ENCODE measurements at places on chromosomes 13 and 19.

- DNase-seq: peak; percentile 48
These were observed 152.2 kb downstream of the DCT start for GRCh38 chr13:94327318-94327717.

GRCh38 chr13:102460806-102461205 lies 59.0 kb upstream of the FGF14 start:
- DNase-seq: no peak

- no peak for DNase-seq
These were observed 791 bp downstream of the TMED1 start for GRCh38 chr19:10835089-10835753.

DNA sequence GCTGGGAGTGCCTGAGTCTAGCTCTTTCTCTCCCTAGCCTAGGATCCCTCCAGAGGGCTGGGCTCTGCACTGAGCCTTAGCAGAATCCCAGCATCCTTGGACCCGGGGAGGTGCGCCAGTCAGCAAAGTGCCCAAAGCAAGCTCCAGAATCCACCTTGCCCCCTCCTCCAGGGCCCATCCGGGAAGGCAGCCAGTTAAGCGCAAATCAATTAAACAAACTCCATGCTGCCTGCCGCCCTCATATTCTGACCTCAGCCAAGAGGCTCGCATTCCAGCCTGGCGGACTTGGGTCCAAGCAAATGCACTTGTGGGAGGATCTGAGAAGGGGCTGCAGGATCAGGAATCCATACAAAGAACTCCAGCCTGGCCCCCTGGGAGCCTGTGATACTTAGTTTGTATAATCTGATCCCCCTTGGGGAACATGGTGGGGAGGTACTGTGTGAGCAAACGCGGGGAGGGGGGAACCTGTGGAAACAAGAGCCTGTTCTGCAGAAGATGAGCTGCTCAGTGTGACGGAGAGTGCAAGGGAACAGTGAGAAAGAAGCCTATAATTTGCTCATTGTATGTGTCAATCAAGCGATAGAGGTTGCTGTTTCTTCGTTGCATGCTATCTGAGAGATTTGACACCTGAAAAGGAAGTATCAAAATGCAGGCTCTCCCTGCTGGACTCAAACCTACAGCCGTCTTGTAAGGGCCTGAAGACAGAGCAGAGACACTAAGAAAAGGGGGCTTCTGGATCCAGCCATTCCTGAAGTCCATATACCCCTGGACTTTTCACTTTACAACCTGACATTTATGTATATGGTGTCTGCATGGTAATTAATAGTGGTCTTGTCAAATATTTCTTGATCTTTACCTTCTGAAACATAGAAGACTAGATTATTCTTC lies 29.4 kb downstream of the ZNRF4 start:
- DNase-seq: no peak

DNA sequence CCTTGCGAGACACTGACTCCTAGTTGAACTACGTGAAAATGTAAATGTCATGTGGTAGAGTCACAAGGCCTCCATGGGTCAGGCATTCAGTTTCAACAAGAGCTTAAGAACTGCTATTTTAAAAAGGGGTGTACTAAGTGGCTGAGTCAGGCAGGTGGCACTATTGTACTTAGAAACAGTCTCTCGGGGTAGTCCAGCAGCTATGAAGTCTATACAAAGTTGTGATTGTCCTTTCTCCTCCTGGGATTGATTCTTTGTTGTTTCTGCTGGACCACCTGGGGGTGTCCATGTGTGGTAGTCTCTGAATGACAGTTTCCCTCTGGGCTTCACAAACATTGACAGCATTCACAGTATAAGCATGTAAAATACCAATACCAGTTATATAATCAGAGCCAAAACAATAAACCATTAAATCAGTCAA lies 33.0 kb downstream of the UGGT2 start:
- no peak for DNase-seq

DNA sequence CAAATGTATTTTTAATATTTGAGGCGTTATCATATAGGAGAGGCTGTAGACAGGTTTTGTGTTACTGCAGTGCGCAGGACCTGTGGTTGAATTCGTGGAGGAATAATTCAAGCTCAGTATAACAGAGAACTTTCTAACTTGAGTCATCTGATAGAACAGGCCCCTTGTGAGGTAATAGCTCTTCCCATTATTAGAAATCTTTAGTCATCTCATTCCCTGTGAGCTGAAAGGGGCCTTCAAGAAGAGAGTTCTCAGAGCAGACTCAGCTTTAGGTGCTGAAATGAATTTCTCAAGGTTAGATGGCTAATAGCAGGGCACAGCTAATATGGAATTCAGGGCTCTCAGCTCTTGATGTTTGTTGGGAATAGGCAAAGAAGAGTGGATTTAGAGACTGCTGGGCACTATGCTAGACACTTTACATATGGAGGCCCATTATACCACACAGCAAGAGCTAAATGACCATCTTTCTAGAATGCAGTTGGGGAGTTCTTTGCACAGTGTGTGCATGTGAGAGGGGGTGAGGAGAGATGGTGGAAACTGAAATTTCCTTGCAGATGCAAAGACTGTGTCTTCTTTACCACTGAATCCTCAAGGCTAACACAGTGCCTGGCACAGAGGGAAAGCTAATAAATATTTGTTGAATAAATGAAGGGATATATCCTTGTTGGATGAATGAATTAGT lies 89.5 kb downstream of the DGKH start:
- DNase-seq: no peak

DNA sequence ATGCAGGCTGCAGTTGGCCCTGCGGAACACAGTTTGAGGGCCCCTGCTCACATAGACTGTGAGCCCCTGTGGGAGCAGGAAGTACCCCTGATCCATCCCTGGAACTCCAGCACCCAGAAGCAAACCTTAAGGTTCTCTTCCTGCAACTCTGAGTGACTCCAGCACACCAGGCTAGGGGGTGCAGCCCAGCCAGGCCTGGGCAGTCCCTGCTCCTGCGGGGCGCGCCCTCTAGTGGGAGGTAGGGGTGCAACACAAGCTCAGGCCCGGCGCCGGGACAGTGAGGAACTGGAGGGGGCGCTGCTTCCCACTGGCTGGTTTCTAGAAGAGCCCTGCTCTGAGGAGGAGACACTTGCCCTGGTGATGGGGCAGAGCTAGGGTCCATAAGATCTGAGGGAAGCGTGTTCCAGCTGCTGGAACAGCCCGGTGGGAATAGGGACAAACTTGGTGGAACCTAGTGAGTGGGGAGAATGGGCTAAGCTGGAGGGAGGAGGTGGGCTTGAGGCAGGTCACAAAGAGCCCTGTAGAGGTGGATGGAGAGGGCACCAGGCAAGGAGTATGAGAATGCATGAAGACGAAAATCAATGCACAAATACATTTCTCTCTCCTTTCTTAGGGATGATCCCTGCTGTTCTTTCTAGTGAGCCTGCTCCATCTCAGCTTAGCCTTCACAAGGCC lies 5.0 kb downstream of the ZSCAN5A start:
- DNase-seq: peak; percentile 55

DNA sequence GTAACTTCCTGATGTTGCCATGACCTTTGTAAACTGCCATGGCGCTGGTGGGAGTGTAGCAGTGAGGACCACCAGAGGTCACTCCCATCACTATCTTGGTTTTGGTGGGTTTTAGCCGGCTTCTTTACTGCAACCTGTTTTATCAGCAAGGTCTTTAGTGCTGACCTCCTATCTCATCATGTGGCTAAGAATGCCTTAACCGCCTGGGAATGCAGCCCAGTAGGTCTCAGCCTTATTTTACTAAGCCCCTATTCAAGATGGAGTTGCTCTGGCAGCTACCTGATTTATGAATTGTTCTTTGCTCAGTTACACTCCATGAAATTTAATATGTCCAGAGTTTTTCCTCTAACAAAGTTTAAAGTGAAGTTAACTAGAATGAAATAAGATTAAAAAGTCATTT lies 4.6 kb upstream of the EPS15L1 start:
- DNase-seq: no peak

DNA sequence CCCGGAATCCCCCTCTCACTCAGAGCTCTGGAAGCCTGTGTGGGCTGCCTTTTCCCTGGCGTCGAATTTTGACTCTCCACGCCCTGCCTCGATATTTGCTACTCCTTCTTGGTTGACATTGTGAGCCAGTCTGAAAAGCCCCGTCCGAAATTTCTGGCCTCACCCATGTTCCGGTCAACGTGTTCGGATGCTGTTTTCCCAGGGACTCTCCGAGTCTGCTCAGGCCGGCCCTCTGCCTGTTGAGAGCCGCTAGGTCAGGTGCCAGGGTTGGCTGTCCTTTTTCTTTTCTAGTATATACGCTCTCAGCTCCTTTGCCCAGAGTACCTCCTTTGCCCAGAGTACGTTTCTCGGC lies 6.8 kb upstream of the DGKH start:
- DNase-seq: no peak

DNA sequence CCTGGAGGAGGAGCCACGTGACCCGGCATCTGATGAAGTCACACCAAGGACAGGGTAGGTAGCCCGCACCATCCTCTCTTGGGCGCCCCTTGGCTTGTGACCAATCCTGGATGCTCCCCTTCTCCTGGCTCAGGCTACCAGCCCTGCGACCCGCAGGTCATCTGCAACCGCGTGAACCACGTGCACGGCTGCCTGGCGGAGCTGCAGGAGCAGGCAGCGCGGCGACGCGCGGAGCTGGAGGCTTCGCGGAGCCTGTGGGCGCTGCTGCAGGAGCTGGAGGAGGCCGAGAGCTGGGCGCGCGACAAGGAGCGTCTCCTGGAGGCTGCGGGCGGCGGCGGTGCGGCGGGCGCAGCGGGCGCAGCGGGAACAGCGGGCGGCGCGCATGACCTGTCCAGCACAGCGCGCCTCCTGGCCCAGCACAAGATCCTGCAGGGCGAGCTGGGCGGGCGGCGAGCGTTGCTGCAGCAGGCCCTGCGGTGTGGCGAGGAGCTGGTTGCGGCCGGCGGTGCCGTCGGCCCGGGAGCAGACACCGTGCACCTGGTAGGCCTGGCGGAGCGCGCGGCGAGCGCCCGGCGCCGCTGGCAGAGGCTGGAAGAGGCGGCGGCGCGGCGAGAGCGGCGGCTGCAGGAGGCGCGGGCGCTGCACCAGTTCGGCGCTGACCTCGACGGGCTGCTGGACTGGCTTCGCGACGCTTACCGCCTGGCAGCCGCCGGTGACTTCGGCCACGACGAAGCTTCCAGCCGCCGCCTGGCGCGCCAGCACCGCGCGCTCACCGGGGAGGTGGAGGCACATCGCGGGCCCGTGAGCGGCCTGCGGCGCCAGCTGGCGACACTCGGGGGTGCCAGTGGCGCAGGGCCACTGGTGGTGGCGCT lies 45.9 kb downstream of the SPTBN4 start:
- no peak for DNase-seq
